ENCODE measurements at places on chromosomes 5 and 9.

- no peak for DNase-seq
Measured at GRCh38 chr5:143106174-143106573, 297.3 kb downstream of the NR3C1 start.

DNA sequence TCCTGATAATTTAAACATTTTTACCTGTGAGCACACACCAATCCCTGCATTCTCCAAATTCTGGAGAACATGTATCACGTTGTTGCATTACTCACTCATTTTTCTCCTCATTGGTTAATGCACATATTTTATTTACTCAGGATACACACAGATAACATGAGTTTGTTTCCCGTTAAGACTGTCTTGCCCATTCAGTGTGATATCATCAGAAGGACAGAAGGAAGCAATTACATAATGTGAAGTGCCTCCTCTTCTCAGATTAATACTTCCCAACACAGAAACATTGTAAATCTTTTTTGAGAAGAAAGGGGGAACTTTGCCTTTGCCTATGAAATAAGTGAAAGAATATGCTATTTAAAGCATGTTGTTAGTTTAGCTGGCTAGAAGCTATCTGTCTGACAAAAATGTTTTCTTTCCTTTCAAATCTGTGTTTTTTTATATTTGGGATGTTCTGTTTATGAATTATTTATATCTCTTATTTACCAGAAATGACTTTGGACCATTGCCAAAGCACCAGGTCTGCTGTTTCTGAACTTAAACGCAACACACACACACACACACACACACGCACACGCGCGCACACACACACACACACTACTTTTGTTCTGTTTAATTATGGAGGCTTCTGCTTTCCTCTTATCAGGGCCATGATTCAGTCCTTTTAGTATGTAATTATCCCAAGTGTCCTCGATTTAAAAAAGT lies 186.5 kb downstream of the CHSY3 start:
- DNase-seq, result no peak

DNA sequence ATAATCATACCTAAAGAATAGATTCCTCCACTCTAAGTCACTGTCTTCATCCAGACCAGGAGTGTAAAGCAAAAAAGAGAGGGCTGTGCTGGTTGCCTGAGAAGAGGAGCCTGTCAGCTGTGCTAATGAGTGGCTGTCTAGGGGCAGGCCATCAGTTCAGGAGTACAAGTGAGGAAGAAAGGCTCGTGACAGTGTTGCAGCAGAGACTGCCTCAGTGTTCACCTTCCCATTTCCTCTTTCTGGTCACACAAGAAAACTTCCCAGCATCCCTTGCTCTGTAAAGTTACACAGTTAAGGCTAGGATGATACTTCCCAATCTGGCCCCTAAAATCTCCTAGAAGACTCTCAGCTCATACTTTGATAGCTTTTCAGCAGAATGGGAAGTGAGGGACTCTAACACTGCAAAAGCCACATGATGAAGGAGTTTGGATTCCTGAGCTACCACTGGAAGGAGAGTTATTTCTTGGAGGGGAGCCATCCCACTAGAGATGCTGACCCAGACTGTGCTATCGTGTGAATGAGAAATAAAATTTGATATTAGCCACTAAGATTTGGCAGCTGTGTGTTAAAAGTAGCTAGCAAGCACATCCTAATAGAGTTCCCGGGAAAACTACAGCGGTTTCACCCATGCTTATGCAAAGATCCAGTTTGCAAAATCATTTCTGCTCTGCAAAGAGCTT lies 67.1 kb downstream of the ADAMTS12 start:
- DNase-seq, result no peak

GRCh38 chr5:56288873-56289601 lies 55.9 kb upstream of the ANKRD55 start:
- no peak for DNase-seq

GRCh38 chr9:136381311-136381710 lies 7.8 kb upstream of the CARD9 start:
- no peak for DNase-seq

- DNase-seq, result no peak
Measured at GRCh38 chr5:79070350-79070667, 742 bp downstream of the BHMT2 start.

GRCh38 chr5:32500181-32500580 lies 55.6 kb upstream of the ZFR start:
- no peak for DNase-seq

GRCh38 chr5:133130387-133131118 lies 78.7 kb downstream of the HSPA4 start:
- DNase-seq, result no peak

DNA sequence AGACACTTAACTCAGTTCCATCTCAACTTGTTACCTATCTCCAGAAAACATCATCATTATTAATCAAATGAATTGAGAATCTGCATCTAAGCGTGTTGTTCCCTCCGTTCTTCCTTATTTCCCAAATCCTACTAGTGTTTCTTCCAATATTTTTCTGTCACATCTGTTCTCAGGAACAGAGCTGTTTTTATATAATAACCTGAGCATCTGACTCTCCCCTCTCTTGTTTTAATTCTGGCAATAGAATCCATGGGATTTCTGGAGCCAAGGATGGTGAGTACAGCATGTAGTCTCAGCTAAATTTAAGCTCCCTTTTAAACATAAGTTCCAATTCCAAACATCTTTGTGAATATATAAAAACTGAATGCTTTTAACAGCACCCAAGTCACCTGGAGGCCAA lies 558.3 kb downstream of the DTWD2 start:
- no peak for DNase-seq

DNA sequence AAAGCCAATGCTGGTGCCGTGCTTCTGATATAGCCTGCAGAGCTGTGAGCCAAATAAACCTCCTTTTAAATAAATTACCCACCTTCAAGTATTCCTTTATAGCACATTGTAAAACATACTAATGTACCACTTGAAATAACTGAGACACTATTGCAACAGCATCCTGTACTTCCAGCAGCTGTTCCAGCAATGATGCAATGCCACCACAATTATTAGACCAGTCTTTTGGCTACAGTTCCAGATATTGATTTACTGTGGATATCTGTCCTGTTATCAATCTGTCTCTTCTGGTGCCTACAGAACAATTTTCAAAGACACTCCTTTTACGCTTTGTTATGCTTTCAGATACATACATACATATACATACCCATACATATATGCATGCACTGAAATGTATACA lies 567.9 kb downstream of the TAF11L14 start:
- no peak for DNase-seq

DNA sequence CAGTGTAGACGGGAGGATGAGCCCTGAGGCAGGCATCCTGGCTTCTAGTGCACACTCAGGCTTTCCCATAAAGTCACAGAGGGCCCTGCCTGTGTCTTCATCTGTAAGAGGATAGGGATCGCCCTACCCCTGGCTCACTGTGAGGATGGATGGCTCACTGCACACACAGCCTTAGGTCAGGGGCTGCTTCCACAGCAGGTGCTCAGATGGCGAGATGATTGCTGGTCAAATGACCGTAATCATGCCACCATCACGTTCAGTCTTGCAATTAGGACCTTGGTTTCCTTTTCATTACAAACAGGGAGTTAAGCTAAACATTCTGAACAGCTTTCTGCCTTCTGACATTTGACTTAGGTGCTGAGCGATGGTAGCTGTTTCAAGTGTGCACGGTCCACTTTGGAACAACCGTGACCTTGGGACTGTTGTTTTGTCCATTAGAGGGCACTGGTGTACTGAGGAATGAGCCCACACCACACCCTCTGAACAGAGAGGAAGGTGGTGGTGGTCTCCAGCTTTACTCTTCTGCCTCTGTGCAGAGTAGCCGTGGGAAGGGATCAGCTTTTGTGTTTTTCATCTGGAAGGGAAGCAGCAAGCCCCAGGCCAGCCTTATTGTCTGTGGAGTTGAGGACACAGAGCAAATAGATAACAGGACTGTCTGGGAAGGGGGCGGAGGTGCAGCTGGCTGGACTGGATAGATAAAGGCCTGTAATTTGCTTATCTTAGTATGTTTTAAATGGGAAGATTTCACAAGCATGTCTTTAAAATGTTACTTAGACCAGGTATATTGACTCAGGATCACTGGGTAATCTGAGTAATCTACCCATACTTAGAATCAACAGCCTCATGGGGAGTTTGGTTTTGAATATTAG lies 183.1 kb downstream of the TRIO start:
- no peak for DNase-seq

DNA sequence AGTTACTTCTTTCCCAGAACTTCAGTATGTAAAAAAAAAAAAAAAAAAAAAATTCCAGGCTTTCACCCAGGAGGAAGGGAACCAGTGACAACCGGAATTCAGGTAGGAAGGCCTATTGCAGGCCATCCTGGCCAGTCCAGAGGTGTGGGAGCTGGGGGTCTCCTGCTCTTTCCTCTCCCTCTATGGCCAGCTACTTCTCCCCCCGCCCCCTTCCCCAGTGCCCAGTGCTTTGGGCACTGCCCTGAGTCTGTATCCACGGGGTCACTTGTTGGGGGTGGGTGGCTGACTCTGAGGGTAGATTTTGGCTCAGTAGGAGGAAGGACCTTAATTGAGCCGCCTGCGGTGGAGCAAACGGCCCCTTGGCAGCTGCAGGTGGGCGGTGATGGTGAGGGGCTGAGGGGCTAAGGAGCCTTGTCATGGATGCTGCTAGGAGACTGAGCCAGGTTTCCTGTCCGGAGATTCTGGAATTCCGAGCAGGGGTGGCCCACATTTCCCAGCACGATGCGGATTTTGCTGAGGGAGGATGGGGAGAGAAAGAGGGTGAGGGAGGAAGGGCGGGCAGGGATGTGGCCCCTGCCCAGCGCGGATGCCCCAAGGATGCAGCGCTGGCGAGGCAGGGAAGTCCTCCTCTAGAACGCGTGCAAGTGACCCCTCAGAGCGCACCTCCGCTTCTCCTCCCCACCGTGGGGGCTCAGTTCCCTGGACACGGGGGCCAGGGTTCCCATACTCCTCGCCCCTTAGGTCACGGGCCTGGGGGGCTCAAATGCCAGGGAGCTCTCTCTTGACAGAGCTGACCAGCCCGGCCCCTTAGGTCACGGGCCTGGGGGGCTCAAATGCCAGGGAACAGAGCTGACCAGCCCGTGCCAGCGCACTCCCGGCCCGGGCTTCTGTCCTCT lies 1.2 kb upstream of the PHF2 start:
- DNase-seq, result no peak

- no peak for DNase-seq
Measured at GRCh38 chr9:36729906-36730305, 157.2 kb downstream of the MELK start.

DNA sequence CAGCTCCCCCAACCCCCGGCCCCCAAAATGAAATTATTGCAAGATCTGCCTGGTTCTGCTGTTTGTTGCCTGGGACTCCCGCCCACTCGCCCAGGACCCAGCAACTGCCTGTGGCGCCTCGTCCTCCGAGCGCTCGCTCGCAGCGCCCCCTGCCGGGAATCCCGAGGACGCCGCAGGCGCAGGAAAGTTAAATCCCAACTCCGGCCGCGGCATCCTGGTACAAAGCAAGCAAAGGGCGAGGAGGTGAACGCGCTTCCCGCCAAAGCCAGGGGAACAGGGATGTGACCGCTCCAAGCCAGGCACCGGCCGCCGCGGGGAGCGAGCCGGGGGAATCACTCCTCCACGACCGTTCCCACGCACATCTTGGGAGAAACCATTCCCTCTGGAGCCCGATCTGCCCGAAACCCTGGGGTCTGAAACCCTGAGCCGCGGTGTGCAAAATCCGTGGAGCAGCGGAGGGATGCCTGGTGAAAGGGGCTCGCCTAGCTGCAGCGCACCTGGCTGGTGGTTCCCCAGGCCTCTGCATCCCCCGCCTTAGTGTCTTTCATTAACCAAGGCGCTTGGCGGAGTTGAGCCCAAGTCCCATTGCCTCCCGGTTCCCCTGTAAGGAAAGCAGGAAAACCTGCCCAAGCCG lies 1.3 kb downstream of the SEMA5A start:
- peak; percentile 76 for DNase-seq

DNA sequence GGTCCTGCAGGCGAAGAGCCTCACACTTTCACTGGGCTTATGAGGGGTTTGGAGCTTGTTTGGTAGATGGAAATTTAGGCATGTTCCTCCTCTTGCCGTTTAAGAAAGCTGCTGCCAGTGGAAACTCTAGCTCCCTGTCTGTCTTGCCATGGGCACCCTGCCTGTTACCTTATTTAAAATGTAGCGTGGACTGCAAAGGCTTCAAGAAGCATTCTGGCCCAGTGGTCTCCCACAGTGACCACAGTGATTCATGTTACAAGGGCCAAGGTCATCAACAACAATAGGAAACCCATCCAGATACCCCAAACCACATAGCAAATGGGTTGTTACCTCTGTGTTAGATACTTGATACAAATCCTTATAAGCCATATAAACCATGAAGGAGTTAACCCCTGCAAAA lies 96.6 kb downstream of the DPYSL3 start:
- DNase-seq, result no peak

GRCh38 chr5:35117967-35118366 lies 70.2 kb upstream of the AGXT2 start:
- no peak for DNase-seq

DNA sequence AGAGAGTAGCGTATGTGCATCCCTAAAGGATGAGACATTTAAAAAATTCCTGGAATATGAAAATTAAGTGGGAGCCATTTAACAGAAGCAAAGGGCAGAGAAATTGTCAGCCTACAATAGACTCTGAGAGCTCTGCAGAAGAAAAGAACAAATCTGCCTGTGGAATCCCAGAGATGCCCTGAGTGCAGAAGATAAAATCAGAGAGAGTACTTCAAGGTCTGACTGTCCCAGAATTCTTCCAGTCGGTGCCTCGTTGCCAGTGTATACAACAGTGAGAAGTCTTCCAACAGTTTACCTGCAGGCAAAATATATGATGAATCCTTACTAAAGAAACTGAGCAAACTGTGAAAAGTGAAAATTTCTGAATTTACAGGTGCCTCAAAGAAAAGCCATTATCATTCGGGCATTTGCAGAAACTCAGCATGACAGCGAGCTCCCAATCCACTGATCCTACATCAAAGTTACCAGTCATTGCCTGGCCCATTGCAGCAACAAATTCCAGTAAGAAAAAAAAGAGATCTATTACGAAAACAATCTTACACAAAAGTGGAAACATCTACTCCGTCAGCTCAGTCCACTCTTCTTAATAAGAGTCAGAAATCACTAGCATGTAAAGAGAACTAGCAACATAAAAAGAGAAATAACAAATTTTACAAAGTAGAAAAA lies 92.8 kb upstream of the VCAN start:
- DNase-seq, result no peak

DNA sequence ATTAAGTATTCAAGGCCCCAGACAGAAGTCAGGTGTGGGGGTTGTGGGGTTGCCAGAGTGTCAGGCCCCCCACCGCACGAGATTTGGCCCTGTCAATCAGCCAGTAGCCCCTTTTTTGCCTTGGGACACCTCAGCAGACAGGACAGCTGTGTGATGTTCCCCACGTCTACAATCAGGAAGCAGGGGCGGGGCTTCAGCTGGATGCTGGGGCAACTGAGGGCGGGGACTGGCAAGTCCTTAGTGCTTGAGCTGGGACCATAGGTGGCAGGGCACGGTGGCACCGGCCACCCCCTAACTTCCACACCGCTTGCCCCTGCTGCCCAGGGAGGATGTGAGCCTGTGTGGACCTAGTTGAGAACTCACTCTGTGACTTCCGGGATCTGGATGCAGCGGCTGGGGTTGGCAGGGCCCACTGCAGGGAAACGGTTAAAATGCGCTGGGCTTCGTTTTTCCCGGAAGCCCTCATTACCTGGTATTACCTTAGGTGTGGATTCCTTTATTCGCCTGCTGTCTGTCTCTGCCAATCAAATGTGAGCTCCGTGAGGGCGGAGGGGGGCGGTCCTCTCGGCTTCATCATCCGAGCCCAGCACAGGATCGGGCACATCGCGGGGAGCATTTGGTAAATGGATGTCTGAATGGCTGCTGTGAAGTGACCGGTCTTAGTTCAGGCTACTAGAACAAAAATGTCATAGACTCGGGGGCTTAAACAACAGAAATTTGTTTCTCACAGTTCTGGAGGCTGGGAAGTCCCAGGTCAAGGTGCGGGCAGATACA lies 7.5 kb upstream of the GTF3C5 start:
- DNase-seq, result no peak

GRCh38 chr9:24342457-24342856 lies 203.2 kb downstream of the IZUMO3 start:
- no peak for DNase-seq

All from C1 segment of cervical spinal cord (tissue), 14 donors.